OCI-M1 (cell line): ENCODE measurements at places on chromosomes 5 and 9.
A peak's percentile ranks its signal among the peaks of the same experiment; 100 is the strongest.

DNA sequence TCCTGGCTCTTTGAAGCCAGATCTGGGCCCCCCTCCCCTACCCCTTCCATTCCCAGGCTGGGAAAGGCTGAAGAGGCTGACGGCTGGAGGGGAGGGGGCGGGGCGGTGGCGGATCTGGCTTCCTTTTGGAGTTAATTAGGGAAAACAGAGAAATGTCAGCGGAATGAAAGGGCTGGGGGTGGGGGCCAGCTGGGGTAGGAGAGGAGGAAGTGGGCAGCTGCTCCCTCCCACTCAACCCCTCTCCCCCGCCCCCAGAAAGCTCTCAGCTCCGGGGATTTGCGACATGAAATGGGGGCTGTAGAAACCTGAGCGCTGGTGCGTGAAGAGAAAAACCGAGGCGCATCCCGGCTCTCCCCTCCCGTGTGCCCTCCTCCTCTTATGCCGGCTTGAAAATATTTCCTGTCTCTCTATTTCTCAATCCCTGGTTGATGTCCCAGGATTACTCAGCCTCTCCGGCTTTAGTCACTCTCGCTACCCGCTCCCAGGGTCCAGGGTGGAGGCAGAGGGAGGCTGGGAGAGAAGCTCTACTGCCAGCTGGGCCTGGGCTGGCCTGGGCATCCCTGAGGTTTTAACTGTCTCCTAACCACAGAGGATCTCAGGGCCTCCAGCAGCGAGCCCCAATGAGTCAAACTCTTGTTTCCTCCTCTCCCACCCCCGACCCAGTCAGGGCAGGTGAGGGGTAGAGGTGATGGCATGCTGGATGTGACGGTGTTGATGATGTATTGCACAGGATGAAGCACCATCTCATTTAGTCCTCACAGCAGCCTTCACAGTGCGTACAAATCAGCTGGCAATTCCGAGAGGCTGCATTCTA, 20.1 kb downstream of the PCDHGC5 start:
- DNase-seq, result no peak

DNA sequence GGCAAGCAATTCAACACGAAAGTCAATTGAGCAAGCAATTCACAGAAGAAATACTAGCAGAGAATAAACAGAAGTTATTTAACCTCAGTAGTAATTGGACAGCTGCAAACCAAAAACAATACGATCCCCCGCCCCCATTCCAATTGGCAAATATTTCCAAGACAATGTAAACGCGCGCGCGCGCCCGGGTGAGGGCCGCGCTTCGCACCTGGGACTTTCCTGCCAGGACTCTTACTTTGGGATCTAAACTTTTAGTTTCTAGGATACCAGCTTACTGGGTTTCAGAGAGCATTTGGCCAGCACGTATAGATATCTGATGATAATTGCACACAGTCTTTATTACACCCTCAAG, 8.6 kb downstream of the RUFY1 start:
- no peak for DNase-seq

GRCh38 chr5:113042491-113043243, 66.1 kb downstream of the DCP2 start:
- peak; percentile 58 for DNase-seq

DNA sequence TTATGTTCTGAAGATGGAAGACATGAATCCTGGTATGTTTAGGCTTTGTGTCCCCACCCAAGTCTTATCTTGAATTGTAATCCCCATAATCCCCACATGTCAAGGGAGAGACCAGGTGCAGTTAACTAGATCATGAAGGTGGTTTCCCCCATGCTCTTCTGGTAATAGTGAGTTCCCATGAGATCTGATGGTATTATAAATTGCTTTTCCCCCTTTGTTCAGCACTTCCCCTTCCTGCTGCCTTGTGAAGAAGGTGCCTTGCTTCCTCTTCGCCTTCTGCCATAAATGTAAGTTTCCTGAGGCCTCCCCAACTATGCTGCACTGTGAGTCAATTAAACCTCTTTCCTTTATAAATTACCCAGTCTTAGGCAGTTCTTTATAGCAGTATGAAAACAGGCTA, 229.0 kb downstream of the ARL15 start:
- peak; percentile 43 for DNase-seq

DNA sequence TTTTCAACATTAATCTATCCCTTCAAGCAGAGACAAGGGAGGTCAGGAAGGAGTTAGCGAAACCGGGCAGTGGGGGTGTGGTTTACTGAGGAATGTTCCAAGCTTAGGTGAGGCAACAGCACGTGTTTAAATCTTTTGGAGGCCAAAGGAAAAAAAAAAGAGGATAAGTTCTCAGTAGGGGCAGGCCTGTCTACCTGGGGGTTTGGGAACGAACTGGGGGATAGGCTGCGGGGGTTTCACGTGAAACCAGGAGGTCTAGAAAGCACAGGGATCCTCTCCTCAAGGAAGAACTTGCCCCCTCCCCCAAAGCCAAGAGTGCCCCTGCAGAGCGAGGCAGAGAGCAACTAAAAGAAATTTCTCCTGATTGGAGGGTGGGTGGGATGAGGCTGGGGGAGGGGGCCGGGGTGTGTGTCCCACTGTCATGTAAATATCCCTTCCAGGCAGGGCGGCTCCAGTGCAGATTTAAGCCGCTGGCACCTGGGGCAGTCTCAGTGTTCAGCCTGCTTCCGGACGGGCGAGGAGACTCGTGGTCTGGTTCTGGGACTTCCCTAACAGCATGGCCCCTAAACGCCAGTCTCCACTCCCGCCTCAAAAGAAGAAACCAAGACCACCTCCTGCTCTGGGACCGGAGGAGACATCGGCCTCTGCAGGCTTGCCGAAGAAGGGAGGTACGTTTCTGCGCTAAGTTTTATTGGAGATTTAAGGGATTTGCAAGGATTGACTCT, 5.5 kb upstream of the SET start:
- DNase-seq, result peak; percentile 63

- peak; percentile 27 for DNase-seq
These were observed 17.3 kb upstream of the TNIP1 start for GRCh38 chr5:151097820-151098767.

DNA sequence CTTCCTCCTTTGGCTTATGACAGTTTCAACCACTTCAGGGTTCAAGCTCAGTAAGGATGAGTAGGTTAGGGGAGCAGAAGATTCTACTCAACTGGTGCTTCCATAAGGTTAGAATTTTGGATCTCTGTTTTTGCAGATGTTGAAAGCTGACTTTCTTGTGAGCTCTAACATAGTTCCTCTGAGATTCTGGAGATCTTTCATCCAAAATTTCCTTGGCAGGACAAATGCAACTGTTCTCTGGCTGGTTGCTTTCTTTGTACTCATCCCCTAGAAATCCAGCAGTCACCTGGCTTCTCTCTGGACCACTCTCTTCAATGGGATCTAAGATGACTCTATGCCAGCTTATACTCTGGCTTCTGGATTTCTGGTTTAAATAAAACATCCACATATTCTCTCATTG, 189.6 kb downstream of the ESM1 start:
- DNase-seq, result no peak

GRCh38 chr5:19577882-19578281, 410.1 kb downstream of the CDH18 start:
- DNase-seq, result peak; percentile 4

- no peak for DNase-seq
These were observed 37.0 kb downstream of the SH3PXD2B start for GRCh38 chr5:172417130-172417841.

DNA sequence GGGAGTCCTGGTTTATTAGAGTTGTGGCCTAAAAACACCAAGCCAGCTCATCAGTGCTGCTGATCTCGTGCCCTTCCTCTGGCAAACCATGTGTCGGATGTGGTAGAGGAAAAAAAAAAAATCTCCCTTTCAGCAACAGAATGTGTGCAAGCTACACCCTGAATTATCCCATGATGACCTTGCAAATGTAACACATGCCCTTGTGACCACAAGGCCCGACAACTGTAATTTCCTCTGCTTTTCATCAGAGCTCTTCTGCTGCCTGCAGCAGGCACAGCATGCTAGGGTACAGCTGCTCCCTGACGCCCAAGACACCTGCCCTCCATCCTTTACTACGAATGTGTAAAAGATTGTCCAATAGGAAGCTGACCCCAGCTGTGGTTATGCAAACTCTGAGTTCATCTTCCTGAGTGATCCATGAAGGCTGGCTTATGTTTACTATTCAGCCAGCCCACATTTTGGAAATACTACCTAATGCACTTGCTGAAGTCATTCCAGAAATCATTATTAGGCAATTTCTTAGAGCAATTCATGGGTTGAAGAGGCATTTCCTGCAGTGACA, 14.6 kb upstream of the BNC2 start:
- peak; percentile 41 for DNase-seq
